ENCODE measurements at places on chromosomes 4 and X. TPM values are rescaled to one million over a fixed set of nuclear protein-coding genes. Genes with fewer than 3 reads are reported as not detected.

Gene SHROOM3
- 0.42 TPM for total RNA-seq

Gene COL4A6
- total RNA-seq: not detected

Gene F9
- total RNA-seq: not detected

Gene SPP1
- 0.10 TPM for total RNA-seq

Gene RHOXF1
- 0.21 TPM for total RNA-seq

Gene RIPPLY1
- not detected for total RNA-seq

Gene TRAM1L1
- not detected for total RNA-seq

Gene TACR3
- total RNA-seq: not detected

Gene EVC2
- total RNA-seq: 0.73 TPM

Gene LRAT
- total RNA-seq: not detected

Gene STARD8
- 2.0 TPM for total RNA-seq

Gene TMEM156
- total RNA-seq: 6.9 TPM

Gene PDCL2
- total RNA-seq: not detected

Gene SPANXD
- total RNA-seq: not detected

Gene MID2
- 17.6 TPM for total RNA-seq

Gene TCEAL2
- 0.52 TPM for total RNA-seq

Gene THAP6
- 21.7 TPM for total RNA-seq

Gene MAGEB1
- total RNA-seq: not detected

Gene DMRTC1
- total RNA-seq: not detected

Gene GPAT3
- 10.1 TPM for total RNA-seq

Gene MAP7D2
- 1.6 TPM for total RNA-seq

Gene HSFX2
- 0.21 TPM for total RNA-seq

Gene POU3F4
- not detected for total RNA-seq

Gene MAGEA10
- not detected for total RNA-seq

Gene MAGEC3
- not detected for total RNA-seq

Gene SAT1
- 1,656 TPM for total RNA-seq

Gene SORBS2
- total RNA-seq: 2.1 TPM

Gene RBM47
- 59.3 TPM for total RNA-seq

Gene SPIN2B
- 5.1 TPM for total RNA-seq

Gene SLC2A9
- 5.0 TPM for total RNA-seq

Gene PNCK
- total RNA-seq: 0.52 TPM

Gene PPARGC1A
- 0.52 TPM for total RNA-seq

Gene IQSEC2
- 4.4 TPM for total RNA-seq

Gene SPANXN4
- not detected for total RNA-seq

Gene SMIM31
- not detected for total RNA-seq

Gene LINC00632
- 0.21 TPM for total RNA-seq

Gene MAML3
- total RNA-seq: 4.4 TPM

Gene TMEM255A
- total RNA-seq: 0.21 TPM

Measured in mononuclear cell (primary cell).